ENCODE measurements at places on chromosomes 7 and 10. TPM values are rescaled to one million over a fixed set of nuclear protein-coding genes. Genes with fewer than 3 reads are reported as not detected.

UPP1 gene
- total RNA-seq: 72.1 TPM

RAMP3 gene
- total RNA-seq: 0.65 TPM

DNA sequence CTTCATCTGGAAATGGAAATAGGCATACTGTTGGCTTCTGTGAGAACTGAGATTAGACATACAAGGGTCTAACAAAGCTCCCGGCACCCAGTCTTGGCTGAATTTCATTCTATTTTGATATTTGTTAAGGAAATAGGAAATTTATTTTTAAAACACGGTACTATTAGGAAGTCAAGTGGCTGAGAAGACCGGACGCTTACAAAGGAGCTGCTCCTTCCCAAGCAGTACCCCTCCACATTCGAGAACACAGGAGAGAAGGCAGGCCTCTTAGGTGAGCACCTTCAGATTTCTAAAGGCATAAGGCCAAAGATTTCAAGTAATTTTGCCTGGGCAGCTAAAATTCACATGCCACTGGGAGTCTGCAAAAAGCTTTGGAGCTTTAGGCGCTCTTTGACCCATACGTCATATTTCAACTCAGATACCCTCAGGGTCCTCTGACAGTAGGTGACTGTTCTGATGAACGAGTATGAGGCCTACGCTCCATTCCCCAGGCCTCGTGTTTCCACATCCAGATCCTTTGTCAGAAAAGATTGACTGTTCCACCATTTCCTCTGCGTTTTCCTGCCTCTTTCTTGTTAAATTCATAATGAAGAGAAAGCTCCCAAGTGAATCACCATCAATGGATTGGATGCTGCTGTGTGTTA lies 17.3 kb downstream of the TRIL start:
- no peaks in the 10 kb centered on the region for H3K4me1 ChIP-seq
- DNase-seq: no peak
- H3K27ac ChIP-seq: no peak overlapping the region
- H3K27me3 ChIP-seq: peaks cover 52% of the 10 kb centered on the region
- no peak overlapping the region for H3K4me3 ChIP-seq

GRCh38 chr7:91293136-91293535 lies 28.9 kb downstream of the FZD1 start:
- H3K27me3 ChIP-seq: no peaks in the 10 kb centered on the region
- no peak for DNase-seq
- no peaks in the 10 kb centered on the region for H3K4me1 ChIP-seq
- no peak overlapping the region for H3K27ac ChIP-seq
- H3K36me3 ChIP-seq: no peaks in the 10 kb centered on the region

GRCh38 chr10:28020993-28021982 lies 22.4 kb upstream of the ODAD2 start:
- no peak for DNase-seq
- no peaks in the 10 kb centered on the region for H3K4me1 ChIP-seq
- H3K36me3 ChIP-seq: peaks cover 2% of the 10 kb centered on the region
- peaks cover 44% of the 10 kb centered on the region for H3K27me3 ChIP-seq
- peak overlapping the region; percentile 22 for H3K4me3 ChIP-seq

DNA sequence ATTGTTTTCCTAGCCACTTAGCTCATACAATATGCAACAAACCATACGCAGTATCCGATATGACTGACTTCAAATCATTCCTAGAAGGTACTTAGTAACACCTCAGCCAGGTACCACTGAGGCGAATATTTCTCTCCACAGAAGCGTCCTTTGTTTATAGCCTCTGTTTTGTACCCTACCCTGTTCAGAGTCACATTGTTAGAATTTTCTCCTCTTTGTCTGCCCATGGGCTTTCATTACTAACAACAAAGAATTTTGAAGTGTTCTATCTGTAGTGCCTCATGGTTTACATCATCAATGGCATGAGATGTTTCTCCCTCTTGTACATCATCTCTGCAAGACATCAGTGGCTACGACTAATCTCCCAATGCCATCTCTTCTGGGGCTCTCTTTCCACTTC lies 212.4 kb upstream of the GLI3 start:
- DNase-seq: no peak
- H3K4me3 ChIP-seq: no peak overlapping the region
- H3K27ac ChIP-seq: no peak overlapping the region
- peaks cover 2% of the 10 kb centered on the region for H3K36me3 ChIP-seq
- peaks cover 6% of the 10 kb centered on the region for H3K27me3 ChIP-seq
- H3K4me1 ChIP-seq: no peaks in the 10 kb centered on the region

- H3K27me3 ChIP-seq: peaks cover 16% of the 10 kb centered on the region
- H3K36me3 ChIP-seq: no peaks in the 10 kb centered on the region
- no peaks in the 10 kb centered on the region for H3K4me1 ChIP-seq
Observed at GRCh38 chr10:58488921-58489320, 23.8 kb upstream of the BICC1 start.

GRCh38 chr7:80264769-80265495 lies 130.3 kb downstream of the GNAI1 start:
- H3K27me3 ChIP-seq: no peaks in the 10 kb centered on the region
- no peaks in the 10 kb centered on the region for H3K36me3 ChIP-seq
- no peak for DNase-seq
- H3K4me1 ChIP-seq: no peaks in the 10 kb centered on the region
- no peak overlapping the region for H3K27ac ChIP-seq
- no peak overlapping the region for H3K4me3 ChIP-seq

DNA sequence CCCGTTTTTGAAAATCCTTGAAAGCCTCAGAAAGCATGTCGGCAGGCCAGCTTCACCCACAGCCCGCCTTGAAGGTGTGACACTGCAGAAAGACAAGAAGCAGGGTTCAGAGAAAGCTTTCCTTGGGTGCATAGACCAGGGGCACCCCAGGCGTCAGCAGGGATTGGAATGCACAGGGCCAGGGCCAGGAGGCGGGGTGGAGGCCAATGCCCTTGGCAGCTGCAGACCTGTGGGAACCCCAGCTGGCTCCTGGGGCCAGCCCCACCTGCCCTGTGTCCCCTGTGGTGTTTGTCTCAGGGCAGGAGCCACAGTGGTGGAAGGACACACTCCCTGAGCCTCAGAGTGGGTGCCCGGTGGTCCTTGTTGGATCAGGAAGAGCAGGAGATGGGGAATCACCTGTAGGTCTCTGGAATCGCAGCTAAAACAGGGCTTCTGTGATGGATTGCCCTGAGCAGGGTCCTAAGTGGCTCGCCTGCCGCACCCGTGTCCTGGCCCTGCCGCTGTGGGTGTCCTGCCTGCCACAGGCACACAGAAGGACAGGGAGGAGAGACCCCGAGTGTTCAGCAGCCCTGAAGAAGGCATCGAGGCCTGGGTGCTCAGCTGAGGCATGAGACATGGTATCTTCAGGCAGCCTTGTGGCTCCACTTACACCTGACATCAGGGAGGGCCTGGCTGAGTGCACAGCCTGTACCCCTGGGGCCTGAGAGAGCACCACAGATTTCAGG lies 32.5 kb downstream of the ANXA8 start:
- H3K27me3 ChIP-seq: peaks cover 30% of the 10 kb centered on the region
- H3K4me3 ChIP-seq: no peak overlapping the region
- no peak for DNase-seq

- no peaks in the 10 kb centered on the region for H3K36me3 ChIP-seq
- no peaks in the 10 kb centered on the region for H3K4me1 ChIP-seq
- no peak overlapping the region for H3K4me3 ChIP-seq
- no peak for DNase-seq
Observed at GRCh38 chr10:132743925-132744490, 41.9 kb downstream of the NKX6-2 start.

Data from T-helper 17 cell (primary cell).